ENCODE measurements at places on chromosomes 6 and 20. TPM values are rescaled to one million over a fixed set of nuclear protein-coding genes. Genes with fewer than 3 reads are reported as not detected.

GRCh38 chr20:48723308-48724264, 104.2 kb downstream of the PREX1 start:
- no peak for DNase-seq
- H3K27ac ChIP-seq = no peak overlapping the region
- peaks cover 19% of the 10 kb centered on the region for H3K4me1 ChIP-seq
- no peaks in the 10 kb centered on the region for H3K36me3 ChIP-seq
- no peaks in the 10 kb centered on the region for H3K27me3 ChIP-seq
- H3K4me3 ChIP-seq = no peak overlapping the region

- H3K4me1 ChIP-seq = no peaks in the 10 kb centered on the region
- no peak for DNase-seq
- H3K36me3 ChIP-seq = no peaks in the 10 kb centered on the region
- H3K27ac ChIP-seq = no peak overlapping the region
These were observed 573.5 kb upstream of the JAG1 start for GRCh38 chr20:11247046-11248010.

- H3K4me3 ChIP-seq = no peak overlapping the region
- H3K27ac ChIP-seq = no peak overlapping the region
- no peak for DNase-seq
- no peaks in the 10 kb centered on the region for H3K27me3 ChIP-seq
- peaks cover 16% of the 10 kb centered on the region for H3K4me1 ChIP-seq
These were observed 4.6 kb upstream of the MYB start for GRCh38 chr6:135176464-135176863.

DNA sequence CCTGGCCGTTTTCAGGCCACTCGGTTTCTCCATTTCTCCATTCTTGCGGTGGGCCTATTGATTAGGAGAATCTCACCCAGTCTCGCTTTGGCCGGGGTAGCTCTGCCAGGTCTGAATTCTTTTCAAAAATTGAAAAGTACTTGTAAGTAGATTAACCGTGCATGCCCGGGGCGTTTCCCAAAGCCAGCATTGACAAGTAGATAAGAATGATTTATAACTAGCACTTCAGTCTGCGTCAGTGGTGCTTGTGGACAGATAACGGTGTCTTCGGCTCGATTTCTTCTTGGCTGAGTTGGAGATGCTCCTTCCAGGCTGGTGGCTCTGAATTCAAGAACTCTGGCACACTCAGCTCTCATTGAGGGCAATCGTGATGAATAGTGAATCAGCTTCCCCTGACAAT, 29.0 kb downstream of the SLC24A3 start:
- H3K36me3 ChIP-seq = no peaks in the 10 kb centered on the region
- no peak for DNase-seq
- peaks cover 3% of the 10 kb centered on the region for H3K27me3 ChIP-seq

GRCh38 chr20:57396212-57396983, 5.2 kb downstream of the RBM38 start:
- peaks cover 67% of the 10 kb centered on the region for H3K36me3 ChIP-seq
- no peak overlapping the region for H3K4me3 ChIP-seq
- peaks cover 82% of the 10 kb centered on the region for H3K4me1 ChIP-seq
- H3K27me3 ChIP-seq = no peaks in the 10 kb centered on the region
- DNase-seq = no peak

- peaks cover 25% of the 10 kb centered on the region for H3K4me1 ChIP-seq
- H3K27me3 ChIP-seq = no peaks in the 10 kb centered on the region
- no peak for DNase-seq
- H3K4me3 ChIP-seq = no peak overlapping the region
- H3K27ac ChIP-seq = no peak overlapping the region
These were observed 15.6 kb upstream of the BICRAL start for GRCh38 chr6:42766163-42766670.

GRCh38 chr20:47875297-47876025, 90.2 kb upstream of the SULF2 start:
- DNase-seq = no peak
- H3K36me3 ChIP-seq = no peaks in the 10 kb centered on the region
- H3K27ac ChIP-seq = no peak overlapping the region
- no peak overlapping the region for H3K4me3 ChIP-seq

DNA sequence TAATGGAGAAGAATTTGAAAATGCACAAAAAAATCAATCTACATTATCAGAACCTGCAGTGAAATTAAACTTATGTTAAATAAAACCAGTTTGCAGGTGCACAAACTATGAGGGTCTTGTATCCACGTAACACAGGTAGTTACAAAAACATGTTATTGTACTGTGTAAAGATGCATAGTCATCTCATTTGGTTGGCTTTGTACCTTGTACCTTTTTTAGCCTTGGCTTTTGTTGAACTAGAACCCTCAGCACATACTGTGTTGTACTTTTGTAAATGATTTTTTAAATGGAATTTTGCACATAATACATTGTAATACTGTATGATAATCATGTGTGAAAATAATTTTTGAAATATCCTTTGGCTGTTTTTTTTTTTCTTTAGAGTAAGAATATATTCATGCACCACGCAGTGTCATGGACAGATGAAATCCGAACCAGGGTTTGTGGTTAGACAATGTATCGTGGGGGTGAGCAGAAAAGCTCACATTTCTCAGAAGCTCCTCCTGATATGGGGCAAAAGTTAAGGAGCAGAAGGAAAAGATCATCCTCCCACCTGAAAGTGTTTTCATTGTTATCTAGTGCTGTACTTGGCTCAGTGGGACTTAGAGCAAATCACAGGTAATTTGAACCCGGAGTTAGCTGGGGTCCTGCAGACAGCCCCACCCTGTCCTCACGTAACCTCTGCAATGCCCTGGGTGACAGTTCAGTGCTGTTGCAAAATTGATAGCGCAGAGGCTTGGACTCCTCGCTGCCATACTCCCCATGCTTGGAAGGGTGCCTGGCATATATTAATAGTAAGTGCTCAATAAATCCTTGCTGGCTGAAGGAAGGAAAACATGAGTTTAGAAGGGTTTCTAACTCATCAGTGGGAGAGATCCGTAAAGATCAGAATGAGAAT, 14.8 kb upstream of the NAA20 start:
- H3K27ac ChIP-seq = no peak overlapping the region
- peaks cover 30% of the 10 kb centered on the region for H3K27me3 ChIP-seq
- DNase-seq = no peak
- no peaks in the 10 kb centered on the region for H3K36me3 ChIP-seq
- H3K4me3 ChIP-seq = no peak overlapping the region

- H3K4me1 ChIP-seq = peaks cover 45% of the 10 kb centered on the region
- no peaks in the 10 kb centered on the region for H3K36me3 ChIP-seq
These were observed 49.1 kb downstream of the UTRN start for GRCh38 chr6:144334150-144334708.

GRCh38 chr6:37618916-37619590, 78.6 kb downstream of the MDGA1 start:
- H3K4me3 ChIP-seq = no peak overlapping the region
- peaks cover 43% of the 10 kb centered on the region for H3K4me1 ChIP-seq
- H3K27me3 ChIP-seq = no peaks in the 10 kb centered on the region
- H3K36me3 ChIP-seq = no peaks in the 10 kb centered on the region
- DNase-seq = no peak
- no peak overlapping the region for H3K27ac ChIP-seq

DNA sequence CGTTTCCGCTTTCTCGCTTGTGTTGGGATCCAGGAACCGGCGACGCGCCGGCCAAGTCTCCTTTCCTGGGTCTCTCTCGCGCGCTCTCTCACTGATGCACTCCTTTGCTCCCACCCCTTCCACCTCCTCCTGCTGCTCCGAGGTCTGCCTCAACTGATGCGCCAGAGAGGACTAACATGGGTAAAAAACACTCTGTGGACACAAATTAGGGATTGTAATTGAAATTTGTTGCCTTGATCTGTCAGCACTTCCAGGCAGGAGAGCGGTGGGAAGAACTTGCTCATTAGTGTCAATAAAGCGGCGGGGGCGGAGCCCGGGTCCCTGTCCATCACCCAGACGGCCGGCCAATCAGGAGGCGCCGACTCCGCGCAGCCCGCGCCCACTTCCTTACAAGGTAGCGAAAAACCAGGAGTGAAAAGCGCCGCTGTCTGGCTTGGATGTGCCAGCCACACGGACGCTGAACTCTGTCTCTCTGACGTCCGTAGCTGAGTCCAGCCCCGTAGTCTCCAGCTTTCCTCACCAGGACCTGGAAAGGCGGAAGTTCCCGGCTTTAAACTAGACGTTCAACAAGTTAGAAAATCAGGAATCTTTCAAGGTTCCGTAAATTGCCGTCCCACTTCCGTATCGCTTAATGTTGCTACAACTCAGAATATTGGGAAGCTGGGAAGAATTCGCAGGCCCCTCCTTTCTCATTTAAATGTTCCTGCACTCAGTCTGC, at the start of gene TBX18:
TBX18 (minus strand) TSS at position 267 of the 718 bp plus-strand sequence. CDS start 417 bp downstream, outside the sequence.
- H3K36me3 ChIP-seq = peaks cover 4% of the 10 kb centered on the region
- H3K4me3 ChIP-seq = peak within 1 kb of the TSS; percentile 47
- peaks cover 18% of the 10 kb centered on the region for H3K4me1 ChIP-seq

- no peaks in the 10 kb centered on the region for H3K36me3 ChIP-seq
- no peaks in the 10 kb centered on the region for H3K27me3 ChIP-seq
- no peak for DNase-seq
- H3K4me3 ChIP-seq = no peak overlapping the region
These were observed 53.4 kb downstream of the MYLK4 start for GRCh38 chr6:2697291-2697690.

DNA sequence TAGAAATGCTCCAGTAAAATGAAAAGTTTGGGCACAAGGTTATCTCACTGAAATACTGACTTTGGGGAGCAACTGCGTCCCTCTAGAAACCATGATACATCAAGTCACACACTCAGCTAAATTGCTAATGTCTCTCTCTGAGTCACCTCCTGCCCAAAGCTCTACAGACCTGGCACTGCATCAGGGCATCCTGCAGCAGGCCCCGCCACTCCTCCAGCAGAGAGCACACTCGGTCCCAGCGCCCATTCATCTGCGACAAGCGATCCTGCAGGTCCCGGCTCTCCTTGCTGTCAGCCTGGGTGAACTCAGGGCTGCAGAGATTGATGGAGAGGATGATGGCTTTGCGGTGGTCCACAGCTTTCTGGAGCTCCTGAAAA, 329.0 kb downstream of the ESR1 start:
- no peaks in the 10 kb centered on the region for H3K27me3 ChIP-seq
- H3K4me1 ChIP-seq = no peaks in the 10 kb centered on the region
- no peak for DNase-seq
- H3K4me3 ChIP-seq = no peak overlapping the region

DNA sequence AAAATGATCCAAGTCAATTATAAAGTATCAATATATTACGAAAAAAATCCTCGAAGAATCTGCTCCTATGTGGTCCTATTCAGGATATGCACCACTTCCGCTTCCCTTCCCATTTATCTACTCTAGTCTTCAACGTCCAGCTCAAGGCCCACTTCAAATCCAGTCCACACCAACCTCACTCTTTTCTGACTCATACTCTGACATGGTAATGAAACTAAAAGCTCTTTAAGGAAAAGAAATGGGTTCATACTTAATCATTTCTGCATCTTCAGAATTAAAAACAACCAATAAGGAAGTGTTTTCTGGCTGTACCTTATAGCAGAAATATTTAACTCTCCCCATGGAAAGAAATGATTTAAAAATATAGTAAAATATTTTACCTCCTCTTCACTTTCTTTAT, 15.1 kb downstream of the DEK start:
- H3K27ac ChIP-seq = no peak overlapping the region
- no peaks in the 10 kb centered on the region for H3K27me3 ChIP-seq
- H3K4me1 ChIP-seq = peaks cover 32% of the 10 kb centered on the region
- no peak overlapping the region for H3K4me3 ChIP-seq

- H3K27me3 ChIP-seq = no peaks in the 10 kb centered on the region
- H3K4me1 ChIP-seq = peaks cover 3% of the 10 kb centered on the region
- H3K36me3 ChIP-seq = no peaks in the 10 kb centered on the region
- H3K27ac ChIP-seq = no peak overlapping the region
These were observed 22.1 kb upstream of the TINAG start for GRCh38 chr6:54286141-54286540.

- peak within 1 kb of the TSS; percentile 65 for H3K27ac ChIP-seq
- peaks cover 4% of the 10 kb centered on the region for H3K36me3 ChIP-seq
- no peaks in the 10 kb centered on the region for H3K27me3 ChIP-seq
- H3K4me1 ChIP-seq = peaks cover 43% of the 10 kb centered on the region
- peak; percentile 65 for DNase-seq
- peak within 1 kb of the TSS; percentile 78 for H3K4me3 ChIP-seq
These were observed at the start of gene TRAM2 for GRCh38 chr6:52577022-52577777. TRAM2 (minus strand) TSS chr6:52577060; CDS start chr6:52576915, 145 bp downstream.

- no peaks in the 10 kb centered on the region for H3K36me3 ChIP-seq
- H3K4me3 ChIP-seq = no peak overlapping the region
- no peaks in the 10 kb centered on the region for H3K4me1 ChIP-seq
- no peak for DNase-seq
- H3K27ac ChIP-seq = no peak overlapping the region
These were observed 11.3 kb upstream of the MYT1 start for GRCh38 chr20:64152906-64153305.

DNA sequence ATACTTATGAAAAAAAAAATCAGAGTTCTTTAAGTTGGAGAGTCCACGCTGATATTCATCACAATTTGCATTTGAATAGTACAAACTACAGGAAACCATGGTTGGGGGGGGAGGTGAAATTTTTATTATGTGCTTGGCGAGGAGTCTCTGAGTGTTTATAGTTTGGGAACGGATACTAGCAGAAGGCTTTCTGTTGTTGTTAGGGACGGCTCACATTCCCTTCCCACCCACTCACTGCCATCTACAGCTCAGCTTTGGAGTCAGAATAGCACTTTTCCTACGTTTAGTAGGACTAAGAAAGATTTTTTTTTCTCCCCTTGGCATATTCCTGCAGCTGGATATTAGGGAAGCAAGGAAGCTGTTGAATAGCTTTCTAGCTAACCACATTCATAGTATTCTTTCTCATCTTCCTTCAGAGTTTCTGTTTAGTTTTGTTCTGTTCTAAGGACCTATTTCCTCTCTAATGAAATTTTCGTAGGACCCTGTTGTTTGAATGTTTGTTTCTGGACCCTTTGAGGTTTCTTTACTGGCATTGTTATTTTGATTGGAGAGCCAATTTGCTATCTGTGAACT, 235.1 kb upstream of the ZNF217 start:
- no peaks in the 10 kb centered on the region for H3K36me3 ChIP-seq
- peaks cover 43% of the 10 kb centered on the region for H3K4me1 ChIP-seq
- H3K27ac ChIP-seq = peak overlapping the region; percentile 84
- peak overlapping the region; percentile 72 for H3K4me3 ChIP-seq
- H3K27me3 ChIP-seq = no peaks in the 10 kb centered on the region

DNA sequence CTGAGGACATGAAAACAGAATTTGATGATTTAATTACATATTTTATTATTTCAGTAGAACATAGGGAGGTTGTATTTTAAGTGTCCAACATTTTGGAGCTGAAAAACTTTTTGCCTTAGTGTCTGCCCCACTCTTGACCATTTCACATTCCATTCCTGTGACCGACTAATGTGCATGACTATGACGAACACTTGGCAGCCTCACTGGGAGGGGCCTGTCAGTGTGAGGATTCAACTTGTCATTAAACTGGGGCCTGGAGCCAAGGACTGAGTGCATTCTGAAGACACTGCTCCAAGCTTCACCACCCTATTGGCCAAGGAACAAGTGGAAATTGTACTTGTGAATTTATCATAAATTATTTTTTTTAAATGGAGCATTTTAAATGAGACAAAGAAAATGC, 661.3 kb downstream of the BCKDHB start:
- no peaks in the 10 kb centered on the region for H3K27me3 ChIP-seq
- H3K27ac ChIP-seq = no peak overlapping the region
- no peaks in the 10 kb centered on the region for H3K36me3 ChIP-seq
- no peaks in the 10 kb centered on the region for H3K4me1 ChIP-seq
- DNase-seq = no peak

GRCh38 chr6:118708744-118709143, 57.4 kb upstream of the CEP85L start:
- peak overlapping the region; percentile 98 for H3K27ac ChIP-seq
- peak overlapping the region; percentile 82 for H3K4me3 ChIP-seq
- DNase-seq = no peak
- H3K36me3 ChIP-seq = peaks cover 7% of the 10 kb centered on the region
- no peaks in the 10 kb centered on the region for H3K27me3 ChIP-seq

FHL5 gene
- total RNA-seq = not detected

MTCH1 gene
- total RNA-seq = 97.4 TPM

KCNG1 gene
- total RNA-seq = 0.59 TPM

FAM217A gene
- total RNA-seq = not detected

PARD6B gene
- total RNA-seq = 3.9 TPM

TFAP2D gene
- not detected for total RNA-seq

CPNE5 gene
- total RNA-seq = 1.7 TPM
